H1 (cell line): ENCODE measurements at places on chromosomes 3 and 15. TPM values are rescaled to one million over a fixed set of nuclear protein-coding genes. Genes with fewer than 3 reads are reported as not detected.
A peak's percentile ranks its signal among the peaks of the same experiment; 100 is the strongest.

- DNase-seq, result no peak
Measured at GRCh38 chr3:143771939-143772338, 76.3 kb downstream of the SLC9A9 start.

- DNase-seq, result peak; percentile 62
Measured at GRCh38 chr3:187318819-187319616, 27.5 kb upstream of the MASP1 start.

DNA sequence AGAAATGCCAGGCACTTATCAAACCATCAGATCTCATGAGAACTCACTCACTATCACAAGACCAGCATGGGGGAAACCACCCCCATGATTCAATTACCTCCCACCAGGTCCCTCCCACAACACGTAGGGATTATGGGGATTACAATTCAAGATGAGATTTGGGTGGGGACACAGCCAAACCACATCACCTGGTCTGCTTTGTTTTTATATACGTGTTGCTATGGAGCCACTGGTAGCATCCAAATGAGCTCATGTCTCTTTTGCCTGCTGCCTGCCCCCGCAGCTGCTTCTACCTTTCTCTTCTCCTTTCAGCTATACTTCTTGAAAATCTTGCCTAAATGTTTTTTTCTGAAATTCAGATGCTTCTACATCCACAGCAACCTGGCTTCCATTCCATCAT, 26.8 kb upstream of the PCOLCE2 start:
- DNase-seq, result no peak

GRCh38 chr3:49461443-49462171, 8.5 kb upstream of the DAG1 start:
- peak; percentile 67 for DNase-seq

DNA sequence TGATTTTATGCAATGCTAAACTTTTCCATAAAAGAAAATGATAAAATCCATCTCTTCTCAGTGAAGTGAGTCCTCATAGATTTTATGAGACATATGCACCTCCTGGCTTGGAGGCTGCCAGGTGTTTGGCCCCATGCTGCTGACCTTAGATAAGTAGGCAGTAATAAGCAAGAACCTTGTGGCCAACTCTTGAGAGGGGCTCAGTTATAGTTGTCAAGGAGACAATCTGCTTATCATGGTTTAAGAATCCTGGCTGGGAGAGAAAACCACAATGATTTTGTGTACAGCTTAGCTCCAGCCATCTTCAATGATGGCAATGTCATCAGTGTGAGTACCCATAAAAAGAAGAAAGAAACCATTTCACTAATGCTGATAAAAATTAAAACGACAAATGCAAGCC, 252.1 kb downstream of the CPNE4 start:
- no peak for DNase-seq

- DNase-seq, result no peak
Measured at GRCh38 chr3:98903099-98903498, 1.6 kb upstream of the DCBLD2 start.

- no peak for DNase-seq
Measured at GRCh38 chr3:134333522-134334181, 40.6 kb downstream of the AMOTL2 start.

DNA sequence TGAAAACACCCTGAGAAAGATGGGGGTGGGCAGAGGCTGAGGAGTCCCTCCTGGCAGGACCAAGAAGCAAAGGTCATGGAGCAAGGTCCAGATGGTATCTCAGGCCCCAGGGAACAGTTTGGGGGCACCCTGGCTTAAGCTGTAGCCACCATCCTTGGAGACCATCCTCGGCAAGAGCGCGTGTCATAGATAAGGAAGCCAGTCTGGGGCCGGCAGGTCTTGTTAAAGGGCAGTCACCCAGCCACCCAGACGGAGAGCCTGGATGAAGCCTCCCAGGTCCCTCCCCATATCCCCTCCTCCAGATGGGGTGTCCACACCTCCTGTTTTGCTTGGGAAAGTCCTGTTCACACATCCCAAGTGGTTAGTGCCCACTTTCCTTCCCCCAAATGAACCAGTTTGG, 191.1 kb downstream of the KLF13 start:
- DNase-seq, result no peak

DNA sequence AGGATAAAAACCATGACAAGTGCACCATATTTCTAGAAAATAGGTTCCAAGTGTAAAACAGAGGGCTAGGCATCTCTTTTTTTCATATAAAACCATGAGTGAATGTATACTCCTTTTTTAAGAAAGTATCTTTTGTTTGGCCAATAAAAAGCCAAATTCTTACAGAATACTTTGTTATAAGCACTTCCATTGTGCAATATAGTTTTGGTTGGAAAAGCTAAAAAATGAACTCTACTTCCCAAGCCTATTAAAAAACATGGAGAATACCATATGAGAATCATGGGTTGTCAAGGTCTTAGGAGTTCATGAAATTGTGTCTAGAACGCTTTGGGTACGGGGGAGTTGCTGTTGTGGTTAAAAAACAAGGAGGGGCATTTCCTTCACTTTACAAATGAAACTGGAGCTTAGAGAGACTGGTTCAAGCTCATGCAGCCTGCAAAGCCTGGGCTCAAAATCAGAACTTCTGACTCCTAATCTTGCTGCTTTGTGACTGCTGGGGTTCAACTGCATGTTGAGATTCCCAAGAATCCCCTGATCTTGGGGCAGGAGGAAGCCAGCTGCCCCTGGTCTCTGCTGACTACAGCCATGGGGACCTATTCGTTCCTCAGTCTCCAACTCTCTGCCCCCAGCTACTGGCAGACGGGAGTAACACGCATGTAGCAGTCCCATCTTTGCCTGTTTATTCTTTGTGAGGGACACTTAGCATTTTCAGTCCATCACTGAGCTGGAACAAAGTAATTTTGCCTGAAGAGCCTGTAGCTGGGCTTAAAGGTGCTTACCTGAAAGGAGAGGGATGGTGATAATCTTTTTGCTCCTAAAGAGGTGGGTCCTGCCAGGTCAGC, 229.1 kb downstream of the CHST2 start:
- DNase-seq, result no peak

DNA sequence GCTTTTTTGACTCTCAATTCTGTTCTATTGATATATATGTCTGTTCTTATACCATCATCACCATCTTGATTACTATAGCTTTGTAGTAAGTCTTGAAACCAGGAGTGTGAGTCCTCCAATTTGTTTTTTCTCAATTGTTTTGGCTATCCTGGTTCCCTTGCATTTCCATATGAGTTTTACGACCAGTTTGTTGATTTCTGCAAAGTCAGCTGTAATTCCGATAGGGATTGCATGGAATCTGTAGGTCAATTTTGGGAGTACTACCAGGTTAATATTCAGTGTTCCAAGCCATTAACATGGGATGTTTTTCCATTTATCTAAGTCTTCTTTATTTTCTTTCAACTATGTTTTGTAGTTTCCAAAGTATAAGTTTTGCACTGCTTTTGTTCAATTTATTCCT, 27.0 kb downstream of the PGBD4 start:
- no peak for DNase-seq

DNA sequence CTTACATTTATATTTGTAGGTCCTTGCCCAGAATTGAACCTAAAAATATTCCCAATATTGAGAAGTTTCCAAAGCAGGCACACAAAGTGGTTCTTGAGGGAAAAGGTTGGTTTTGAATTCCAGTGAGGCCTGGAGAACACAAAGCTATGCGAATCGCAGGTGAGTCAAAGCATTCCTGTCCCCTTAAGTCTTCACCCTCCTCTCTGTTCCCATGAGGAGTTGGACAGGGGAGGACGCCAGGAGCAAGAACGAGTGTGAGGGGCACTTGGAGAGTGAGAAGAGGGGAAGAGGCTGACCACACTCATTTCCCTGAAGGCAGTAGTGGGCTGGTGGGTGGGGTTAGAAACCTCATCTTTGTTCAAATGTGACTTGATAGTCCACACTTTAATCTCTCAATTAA, 185.8 kb upstream of the EOMES start:
- no peak for DNase-seq

GRCh38 chr3:61350782-61351309, 99.6 kb upstream of the FHIT start:
- no peak for DNase-seq

GRCh38 chr3:58609990-58610389, 32.8 kb upstream of the FAM107A start:
- DNase-seq, result no peak

DNA sequence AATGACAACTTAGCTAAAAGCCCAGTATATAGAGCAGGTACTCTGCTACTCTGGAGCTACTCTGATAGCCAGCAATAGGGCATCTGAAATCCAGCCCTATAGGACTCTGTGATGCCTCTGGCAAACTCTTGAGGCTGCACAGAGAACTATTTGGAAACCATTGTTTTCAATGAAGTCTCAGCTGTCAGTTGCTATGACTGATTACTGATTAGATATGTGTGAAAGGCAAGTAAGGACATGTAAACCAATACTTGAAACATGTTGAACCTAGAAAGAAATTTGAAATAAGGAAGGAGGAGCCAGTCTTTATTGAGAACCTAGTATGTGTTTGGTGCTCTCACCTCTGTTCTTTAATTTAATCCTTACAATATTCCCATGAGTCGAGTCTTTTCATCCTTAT, 40.2 kb upstream of the CRTC3 start:
- DNase-seq, result no peak

GRCh38 chr15:77415450-77416147, 4.3 kb downstream of the PEAK1 start:
- no peak for DNase-seq

GRCh38 chr3:178479446-178479845, 56.8 kb upstream of the KCNMB2 start:
- DNase-seq, result no peak

DNA sequence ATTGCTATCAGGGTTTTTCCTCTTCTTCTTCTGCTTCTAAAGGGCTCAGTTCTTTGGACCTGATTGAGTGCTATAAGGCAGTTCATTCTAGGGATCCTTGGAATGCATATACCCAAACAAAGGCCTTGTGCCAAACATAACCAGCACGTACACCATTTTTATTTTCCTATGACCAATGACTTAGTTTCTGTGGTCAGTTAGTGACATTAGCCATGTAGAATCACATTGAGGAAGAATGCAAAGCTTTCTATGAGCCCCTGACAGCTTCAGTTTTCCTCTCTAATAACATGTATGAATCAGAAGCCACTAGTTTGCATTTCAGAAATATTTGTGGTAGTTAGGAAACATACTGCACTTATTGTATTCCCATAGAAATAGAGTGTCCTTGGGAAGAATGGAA, 240.0 kb downstream of the THRB start:
- DNase-seq, result no peak

GRCh38 chr3:36317915-36318314, 62.4 kb upstream of the STAC start:
- no peak for DNase-seq

DNA sequence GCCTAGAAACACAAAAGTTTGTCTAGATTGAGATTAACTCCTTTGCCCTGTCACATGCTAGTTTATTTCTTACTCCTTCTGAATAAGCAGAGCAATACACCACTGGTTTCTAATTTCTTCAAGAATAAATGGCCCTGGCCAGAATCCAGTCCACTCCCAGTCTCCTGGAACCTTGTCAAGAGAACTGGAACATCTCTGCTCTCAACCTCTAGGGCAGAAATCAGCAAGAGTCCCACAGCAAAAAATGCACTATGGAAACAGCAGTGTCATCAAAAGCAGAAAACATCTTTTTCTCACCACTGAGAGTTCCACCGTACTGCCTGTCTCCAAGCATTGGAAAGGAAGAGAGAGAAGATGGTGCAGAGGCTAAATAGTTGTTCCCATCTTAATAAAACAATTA, 35.9 kb upstream of the PPP2R3A start:
- DNase-seq, result no peak

- no peak for DNase-seq
Measured at GRCh38 chr3:114799816-114800215, 347.3 kb downstream of the ZBTB20 start.

DNA sequence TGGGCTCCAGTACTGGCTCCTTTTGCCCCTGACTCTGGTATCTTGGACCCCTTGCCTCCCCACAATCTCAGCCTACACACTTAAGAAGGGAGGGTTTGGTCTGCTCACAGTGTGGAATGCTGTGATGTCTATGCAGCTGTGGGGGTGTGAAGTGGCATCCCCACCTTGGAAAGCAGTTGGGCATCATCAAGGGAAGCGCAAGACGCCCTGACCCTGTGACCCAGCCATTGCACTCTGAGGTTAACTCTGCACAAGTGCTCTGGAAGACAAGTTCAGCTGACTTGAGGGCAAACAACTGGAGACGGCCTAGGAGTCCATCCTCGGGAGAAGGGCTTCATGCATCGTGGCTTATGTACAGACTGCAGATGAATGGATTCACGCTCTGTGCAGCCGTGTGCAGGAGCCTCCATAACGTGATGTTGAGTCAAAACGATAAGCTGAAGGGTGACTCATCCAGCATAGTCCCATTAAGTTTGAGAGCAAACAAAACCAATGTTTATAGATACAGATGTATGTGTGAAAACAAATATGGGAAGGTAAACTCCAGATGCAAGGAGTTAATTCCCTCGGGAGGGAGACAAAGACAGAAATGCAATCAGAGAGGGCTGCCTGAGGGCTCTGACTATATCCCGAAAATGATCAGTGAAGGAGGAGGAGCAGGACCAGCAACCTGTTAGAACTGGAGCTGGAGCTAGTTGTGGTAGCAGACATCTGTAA, 86.8 kb downstream of the LSM3 start:
- no peak for DNase-seq

GRCh38 chr3:40505599-40506462, at the start of gene ZNF620:
TSS of gene ZNF620 (plus strand) at chr3:40506039. CDS start at chr3:40506353, 314 bp downstream.
- peak; percentile 75 for DNase-seq

GRCh38 chr15:66741646-66742045, 39.6 kb downstream of the SMAD6 start:
- no peak for DNase-seq

DNA sequence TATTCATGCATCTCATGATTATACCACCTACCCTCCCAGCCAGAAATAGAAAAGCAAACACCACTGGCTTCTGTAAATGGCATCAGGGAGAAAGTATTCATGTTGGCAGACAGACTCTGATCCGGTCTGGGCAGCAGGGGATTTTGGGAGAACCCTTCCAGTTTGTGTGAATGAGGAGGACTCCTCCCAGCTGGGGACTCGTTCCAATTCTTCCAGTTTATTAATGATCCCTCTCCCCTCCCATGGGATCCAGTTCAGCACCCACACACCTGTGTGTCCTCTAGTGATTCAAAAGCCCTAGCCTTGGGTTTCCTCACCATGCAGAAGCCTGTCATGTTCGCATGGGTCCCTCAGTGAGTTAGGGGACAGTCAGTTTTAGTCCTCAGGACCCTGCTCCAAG, 110.9 kb downstream of the IQSEC1 start:
- no peak for DNase-seq

DNA sequence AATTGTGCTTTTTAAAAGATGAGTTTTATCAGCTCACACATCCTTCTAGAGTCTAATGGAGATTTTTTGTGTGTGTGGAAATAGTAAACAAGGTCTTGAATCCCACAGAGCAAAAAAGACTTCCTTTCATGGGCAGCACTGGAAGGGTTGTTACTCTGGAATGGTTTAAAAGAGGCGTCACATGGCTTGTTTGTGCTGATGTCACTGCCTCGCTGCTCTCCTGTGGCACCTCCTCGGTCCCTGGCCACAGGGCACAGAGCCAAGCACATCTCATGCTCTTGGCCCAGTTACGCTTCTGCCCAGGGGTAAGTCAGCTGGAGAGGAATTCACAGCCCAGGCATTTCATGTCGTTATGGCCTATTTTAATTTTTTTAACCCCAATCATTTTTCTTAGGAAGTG, 53.2 kb downstream of the PGPEP1L start:
- no peak for DNase-seq

CPNE9 gene
- 4.4 and 4.8 TPM in 2 replicates for total RNA-seq

POLQ gene
- total RNA-seq, result 15.3 and 16.1 TPM in 2 replicates

EAF2 gene
- 6.0 and 6.6 TPM in 2 replicates for total RNA-seq

MON1A gene
- 9.8 and 10.3 TPM in 2 replicates for total RNA-seq

CPLX3 gene
- not detected in 2 replicates for total RNA-seq

ABHD10 gene
- 24.6 and 27.5 TPM in 2 replicates for total RNA-seq

PARP14 gene
- total RNA-seq, result 15.9 and 17.6 TPM in 2 replicates
